ENCODE measurements at places on chromosomes 16 and 17.

- DNase-seq: no peak
Measured at GRCh38 chr17:62884781-62885180, 76.7 kb upstream of the MARCHF10 start.

GRCh38 chr16:7646821-7647500 is 314.3 kb downstream of the RBFOX1 start:
- no peak for DNase-seq

GRCh38 chr17:37543637-37544052 is 54.0 kb downstream of the DUSP14 start:
- no peak for DNase-seq

DNA sequence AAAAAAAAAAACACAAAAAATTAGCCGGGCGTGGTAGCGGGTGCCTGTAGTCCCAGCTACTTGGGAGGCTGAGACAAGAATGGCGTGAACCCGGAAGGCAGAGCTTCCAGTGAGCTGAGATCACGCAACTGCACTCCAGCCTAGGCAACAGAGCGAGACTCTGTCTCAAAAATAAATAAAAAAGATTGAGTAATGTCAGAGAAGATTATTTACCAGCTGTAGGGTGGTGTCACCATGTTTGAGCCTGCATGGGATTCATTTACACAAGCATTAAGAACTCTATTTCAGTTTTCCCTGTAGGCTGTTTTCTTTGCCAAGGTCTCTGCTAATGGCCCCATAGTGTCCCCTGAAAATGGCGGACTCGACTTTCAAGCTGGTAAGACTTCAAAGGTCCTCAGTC is 575.0 kb downstream of the CDH13 start:
- no peak for DNase-seq

DNA sequence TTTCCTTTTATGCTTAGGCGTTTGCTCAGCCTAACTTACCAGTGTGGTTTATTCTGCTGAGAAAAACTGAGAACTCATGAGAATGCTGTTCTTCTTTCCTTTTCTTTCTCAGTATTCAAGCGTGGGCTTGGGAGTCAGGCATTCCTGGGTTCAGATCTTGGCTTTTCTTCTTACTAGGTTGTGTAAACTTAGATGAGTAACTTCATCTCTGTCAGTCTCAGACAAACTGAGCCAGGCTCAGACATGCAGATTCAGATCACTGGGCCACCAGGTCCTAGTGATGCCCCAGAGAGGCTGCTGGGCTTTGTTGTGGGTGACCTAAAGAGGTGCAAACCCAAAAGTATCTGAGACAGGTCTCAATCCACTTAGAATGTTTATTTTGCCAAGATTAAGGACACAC is 95.8 kb upstream of the MPHOSPH6 start:
- no peak for DNase-seq

DNA sequence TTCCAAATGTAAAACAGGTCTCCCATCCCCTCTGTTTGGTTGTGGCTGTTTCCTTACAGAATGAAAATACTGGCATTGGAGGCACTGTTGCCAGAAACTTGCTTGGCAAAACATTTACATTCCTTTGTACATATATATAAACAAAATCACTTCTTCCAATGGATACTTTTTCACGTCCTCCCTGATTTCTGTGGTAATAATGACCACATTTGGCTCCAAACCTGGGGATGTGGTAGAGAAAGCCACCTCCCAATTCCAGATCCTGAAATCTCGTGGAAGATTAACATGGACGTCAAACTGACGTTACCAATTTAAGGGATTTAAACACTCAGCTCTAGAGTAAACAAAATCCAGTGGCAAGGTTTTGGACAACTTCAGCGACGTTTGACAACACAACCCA is 370.8 kb upstream of the ZFHX3 start:
- DNase-seq: no peak

- DNase-seq: no peak
Measured at GRCh38 chr16:72913551-72913950, 134.4 kb downstream of the ZFHX3 start.

- no peak for DNase-seq
Measured at GRCh38 chr16:19555938-19556771, 652 bp downstream of the VPS35L start.

DNA sequence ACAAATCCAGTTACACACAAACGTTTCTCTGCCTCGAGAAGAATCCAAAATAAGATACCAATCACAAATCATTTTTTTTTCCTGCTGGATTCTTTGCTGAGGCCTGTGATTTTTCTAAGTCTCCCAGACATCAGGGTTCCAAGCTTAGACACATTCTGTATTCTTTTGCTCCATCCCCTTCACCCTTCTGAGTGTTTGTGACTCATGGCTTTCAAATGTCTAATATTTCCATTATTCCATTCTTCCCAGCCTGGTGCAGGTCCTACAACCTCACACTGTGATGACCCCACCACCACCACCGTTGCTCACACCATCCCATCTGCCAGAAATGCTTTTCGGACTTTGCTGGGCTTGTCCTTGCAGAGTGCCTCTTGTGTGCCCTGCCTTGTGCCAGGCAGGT is 480.1 kb downstream of the SOX9 start:
- no peak for DNase-seq

GRCh38 chr16:1152123-1152638 is 725 bp upstream of the CACNA1H start:
- no peak for DNase-seq

- no peak for DNase-seq
Measured at GRCh38 chr17:32914181-32914580, 13.8 kb upstream of the TMEM98 start.

GRCh38 chr16:27849621-27850020 is 213.9 kb downstream of the GSG1L start:
- no peak for DNase-seq

DNA sequence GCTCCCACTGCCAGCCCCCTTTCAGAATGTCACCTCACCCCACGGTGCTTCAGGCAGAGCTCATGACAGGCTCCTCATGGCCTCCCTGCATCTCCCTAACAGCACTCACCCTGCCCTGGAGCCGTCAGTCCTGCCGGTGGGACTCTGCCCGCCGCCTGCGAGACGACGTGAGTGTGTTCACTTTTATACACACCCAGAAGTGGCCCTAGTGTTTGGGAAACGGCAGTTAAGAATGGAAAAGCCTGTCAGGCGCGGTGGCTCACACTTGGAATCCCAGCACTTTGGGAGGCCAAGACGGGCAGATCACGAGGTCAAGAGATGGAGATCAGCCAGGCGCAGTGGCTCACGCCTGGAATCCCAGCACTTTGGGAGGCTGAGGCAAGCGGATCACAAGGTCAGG is 12.3 kb upstream of the CYTH1 start:
- no peak for DNase-seq

DNA sequence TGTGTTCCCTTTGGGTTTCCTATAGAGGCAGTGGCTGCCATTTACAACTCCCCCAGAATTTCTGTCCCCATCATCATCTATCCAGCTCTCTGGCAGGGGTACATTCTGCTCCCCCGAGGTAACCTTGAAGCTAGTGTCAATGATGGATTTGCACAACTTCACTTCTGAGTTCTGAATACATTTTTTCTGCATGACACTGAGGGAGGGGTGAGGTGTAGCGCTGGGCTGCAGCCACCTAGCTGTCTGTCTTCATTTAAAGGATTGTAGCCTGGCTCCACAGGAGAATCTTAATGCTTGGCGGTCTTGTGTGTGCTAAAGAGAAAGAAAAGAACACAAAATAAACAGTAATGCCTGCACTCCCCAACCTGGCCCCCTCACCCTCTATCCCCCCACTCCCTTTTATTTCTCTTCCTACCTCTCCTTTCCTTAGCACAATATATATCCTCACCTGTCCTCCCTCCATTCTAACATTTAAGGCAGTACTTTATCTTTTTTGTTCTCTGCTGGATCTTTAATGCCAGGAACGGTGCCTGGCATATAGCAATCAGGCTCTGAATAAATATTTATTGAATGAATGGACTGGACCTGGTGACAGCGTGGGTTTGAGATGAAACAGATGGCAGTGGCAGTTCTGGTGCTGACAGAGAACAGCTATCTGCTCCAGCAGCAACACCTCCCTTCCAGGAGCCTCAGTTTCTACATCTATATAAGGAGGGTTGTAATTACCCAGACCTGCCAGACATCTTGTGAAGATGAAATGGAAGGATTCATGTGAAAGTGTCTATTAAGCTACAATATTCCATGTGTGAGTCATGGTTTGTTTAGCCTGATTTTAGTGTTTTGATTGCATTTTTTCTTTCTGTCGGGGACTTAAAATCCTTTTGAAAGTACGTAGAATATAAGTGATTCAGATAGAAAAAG is 163.5 kb upstream of the CDH11 start:
- DNase-seq: no peak

GRCh38 chr16:53898993-53899392 is 195.0 kb downstream of the FTO start:
- no peak for DNase-seq

GRCh38 chr16:77113835-77114234 is 77.2 kb upstream of the MON1B start:
- DNase-seq: no peak

- DNase-seq: no peak
Measured at GRCh38 chr16:24446189-24446588, 93.2 kb upstream of the RBBP6 start.

GRCh38 chr17:77098884-77099545 is 41.8 kb upstream of the SEC14L1 start:
- DNase-seq: no peak

GRCh38 chr16:12752159-12752558 is 51.5 kb downstream of the CPPED1 start:
- DNase-seq: no peak

GRCh38 chr17:32907583-32907982 is 20.4 kb upstream of the TMEM98 start:
- no peak for DNase-seq

DNA sequence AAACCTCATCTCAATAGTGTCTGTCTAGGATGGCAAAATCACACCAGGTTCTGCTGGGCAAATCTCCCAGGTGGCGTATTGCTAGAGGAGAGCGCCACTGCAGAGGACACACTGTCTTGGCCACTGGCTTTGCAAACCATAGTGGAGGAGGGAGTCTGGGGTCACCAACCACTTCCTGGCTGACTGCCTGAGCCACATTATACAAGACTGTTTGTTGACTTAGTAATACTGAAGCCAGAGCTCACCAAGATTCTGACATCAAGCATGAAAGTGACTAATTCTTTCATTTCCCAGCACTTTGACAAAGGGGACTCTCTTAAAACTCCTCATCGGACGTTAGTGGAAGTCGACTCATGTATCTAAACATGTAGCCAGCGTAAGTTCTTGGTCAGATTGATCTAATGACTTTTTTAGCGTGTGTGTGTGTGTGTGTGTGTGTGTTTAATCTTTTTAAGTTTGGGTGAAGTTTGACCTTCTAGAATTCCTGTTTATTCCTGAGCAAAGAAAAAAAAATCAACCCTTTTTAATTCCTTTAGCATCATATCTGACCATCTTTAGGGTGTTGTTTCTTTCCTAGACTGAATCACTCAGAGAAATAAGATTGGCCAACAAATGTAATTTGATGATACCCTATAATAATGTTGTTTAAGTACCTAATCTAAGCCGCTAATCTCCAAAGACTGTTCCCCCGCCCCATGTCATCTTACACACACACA is 13.7 kb downstream of the PITPNC1 start:
- DNase-seq: no peak

- no peak for DNase-seq
Measured at GRCh38 chr16:28166394-28167208, 45.2 kb downstream of the XPO6 start.

GRCh38 chr17:18950346-18950745 is 1.6 kb upstream of the SLC5A10 start:
- no peak for DNase-seq

- DNase-seq: no peak
Measured at GRCh38 chr16:84582958-84583516, 34.8 kb downstream of the COTL1 start.

DNA sequence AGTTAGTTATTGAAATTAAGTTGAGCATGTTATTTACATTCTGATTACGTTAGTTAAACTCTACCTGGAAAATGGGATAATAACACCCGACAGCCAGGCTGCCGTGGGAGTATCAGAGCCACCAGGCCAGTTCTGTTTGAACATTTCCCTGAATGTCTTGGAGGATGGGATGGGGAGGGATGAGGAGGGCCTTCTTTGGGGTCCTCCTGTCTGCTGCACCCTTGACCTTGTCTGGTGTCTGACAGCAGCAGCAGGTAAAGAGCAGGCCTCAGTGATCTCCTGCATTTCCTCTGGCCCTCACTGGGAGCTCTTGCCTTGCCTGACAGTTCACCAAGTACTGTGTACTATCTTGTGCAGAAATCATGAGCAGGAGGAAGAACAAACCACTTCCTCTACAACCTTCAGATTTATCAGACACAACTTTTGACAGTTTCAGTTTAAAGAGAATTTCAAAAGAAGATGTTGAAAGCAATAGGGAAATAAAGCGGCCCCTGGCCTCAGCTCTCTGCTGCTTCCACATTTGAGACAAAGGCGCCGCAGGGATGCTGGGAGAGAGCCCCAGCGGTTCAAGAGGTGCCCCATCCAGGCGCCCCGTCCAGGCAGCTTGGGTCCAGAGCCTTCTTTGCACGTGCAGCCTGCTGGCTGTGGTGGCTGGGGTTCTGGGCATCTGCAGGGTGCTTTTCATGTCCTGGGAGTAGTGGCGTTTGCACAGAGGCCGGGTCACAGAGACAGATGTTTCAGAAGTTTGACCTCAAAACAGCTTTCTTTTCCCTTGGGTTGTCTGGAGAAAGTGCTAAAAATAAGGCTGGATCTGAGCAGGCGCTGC is 25.3 kb downstream of the CMIP start:
- DNase-seq: no peak

DNA sequence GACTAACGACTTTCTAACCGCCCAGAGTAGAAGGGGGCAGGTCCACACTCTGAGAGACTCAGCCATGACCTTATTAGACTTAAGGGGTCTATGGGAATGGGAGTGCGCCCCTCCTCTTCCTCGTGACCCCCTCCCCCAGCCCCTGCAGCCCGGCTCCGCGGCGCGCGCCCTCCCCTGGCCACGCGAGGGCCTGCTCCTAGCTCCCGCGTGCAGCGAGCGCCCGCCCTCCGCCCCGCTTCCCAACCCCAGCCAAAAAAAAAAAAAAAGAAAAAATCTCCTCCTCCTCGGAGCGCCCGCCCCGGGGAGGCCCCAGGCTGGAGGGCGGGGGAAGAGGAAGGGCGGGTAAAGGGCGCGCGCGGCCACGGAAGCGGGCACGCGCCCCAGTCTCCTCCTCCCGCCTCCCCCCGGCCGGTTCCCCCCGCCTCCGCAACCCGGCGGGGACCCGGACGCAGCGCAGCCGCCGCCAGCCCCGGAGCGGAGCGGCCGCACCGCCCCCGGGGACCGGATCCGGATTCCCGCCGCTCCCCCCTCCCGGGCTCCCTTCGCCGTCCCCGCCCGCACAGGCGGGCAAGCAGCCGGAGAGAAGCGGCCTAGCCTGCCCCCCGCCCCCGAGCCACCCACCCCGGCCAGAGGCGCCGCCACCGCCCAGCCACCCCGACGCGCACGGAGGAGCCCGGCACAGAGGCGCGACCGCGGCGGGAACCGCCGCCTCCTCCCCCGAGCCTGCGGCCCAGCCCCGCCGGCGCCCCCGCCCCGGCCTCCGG is 949 bp downstream of the UBTF start:
- DNase-seq: peak; percentile 89

DNA sequence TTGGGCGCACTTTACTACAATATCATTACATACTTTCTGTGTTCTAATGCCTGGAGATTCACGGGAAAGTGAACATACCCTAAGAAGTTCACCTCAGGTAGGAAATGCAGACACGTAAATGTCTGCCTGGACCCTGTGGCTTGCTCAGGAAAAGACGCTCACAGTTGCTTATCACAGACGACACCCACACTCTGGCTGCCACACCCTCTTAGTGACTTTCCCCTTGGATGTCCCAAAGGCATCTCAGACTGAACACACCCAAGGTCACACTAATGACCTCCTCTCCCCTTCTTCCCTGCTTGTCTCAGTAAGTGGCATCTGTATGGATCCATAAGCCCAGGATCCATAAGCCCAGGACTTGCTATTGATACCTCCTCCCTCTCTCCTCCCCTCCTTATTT is 32.6 kb downstream of the CDRT15 start:
- DNase-seq: no peak

All from NCI-H1105 (cell line).